GM10248 (cell line): ENCODE measurements at places on chromosomes 5 and 9.
A peak's percentile ranks its signal among the peaks of the same experiment; 100 is the strongest.

DNA sequence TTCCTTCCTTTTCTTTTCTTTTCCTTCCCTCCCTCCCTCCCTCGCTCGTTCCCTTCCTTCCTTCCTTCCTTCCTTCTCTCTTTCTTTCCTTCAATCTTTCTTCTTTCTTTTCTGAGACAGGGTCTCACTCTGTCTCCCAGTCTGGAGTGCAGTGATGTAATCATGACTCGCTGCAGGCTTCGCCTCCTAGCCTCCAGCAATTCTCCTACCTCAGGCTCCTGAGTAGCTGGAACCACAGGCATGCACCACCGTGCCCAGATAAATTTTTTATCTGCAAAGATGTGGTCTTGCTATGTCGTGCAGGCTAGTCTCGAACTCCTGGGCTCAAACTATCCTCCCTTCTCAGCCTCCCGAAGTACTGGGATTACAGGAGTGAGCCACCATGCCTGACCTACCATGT, 81.4 kb downstream of the SPATA31C2 start:
- DNase-seq: no peak

DNA sequence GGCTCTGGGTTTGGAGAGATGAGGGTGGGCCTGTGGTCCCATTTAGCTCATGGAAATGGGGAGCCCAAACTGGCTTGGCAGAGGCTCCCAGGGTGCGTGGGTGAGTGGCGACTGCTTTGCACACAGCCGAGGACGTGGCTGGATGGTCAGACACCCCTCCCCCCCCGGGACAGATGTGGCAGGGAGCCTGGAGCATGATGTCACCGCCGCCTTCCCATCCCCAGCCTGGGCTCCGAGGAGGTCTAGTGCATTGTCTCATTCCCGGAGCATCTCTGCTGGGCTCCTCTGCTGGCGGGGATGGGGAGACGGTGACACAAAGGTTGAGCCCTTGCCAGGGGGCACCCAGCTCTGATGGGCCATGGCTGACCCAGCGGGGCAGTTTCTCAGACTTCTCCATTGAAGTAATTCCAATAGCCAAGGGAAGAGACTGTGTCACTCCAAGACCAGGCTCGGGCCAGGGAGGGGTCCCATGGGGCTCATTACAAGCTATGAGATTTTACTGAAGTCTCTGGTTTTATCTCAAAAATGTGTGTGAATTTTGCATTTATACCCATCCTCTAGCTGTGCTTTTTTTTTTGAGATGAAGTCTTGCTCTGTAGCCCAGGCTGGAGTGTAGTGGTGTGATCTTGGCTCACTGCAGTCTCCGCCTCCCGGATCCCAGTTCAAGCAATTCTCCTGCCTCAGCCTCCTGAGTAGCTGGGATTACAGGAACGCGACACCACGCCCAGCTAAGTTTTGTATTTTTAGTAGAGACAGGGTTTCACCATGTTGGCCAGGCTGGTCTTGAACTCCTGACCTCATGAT, 36.1 kb downstream of the HMCN2 start:
- no peak for DNase-seq

- DNase-seq: no peak
Measured at GRCh38 chr5:37915097-37915736, 75.4 kb upstream of the GDNF start.

GRCh38 chr9:100105861-100106260, 6.8 kb downstream of the INVS start:
- no peak for DNase-seq

GRCh38 chr9:115249488-115249887, 131.5 kb upstream of the TNC start:
- DNase-seq: no peak

- no peak for DNase-seq
Measured at GRCh38 chr9:110538647-110539041, 40.9 kb downstream of the SVEP1 start.

DNA sequence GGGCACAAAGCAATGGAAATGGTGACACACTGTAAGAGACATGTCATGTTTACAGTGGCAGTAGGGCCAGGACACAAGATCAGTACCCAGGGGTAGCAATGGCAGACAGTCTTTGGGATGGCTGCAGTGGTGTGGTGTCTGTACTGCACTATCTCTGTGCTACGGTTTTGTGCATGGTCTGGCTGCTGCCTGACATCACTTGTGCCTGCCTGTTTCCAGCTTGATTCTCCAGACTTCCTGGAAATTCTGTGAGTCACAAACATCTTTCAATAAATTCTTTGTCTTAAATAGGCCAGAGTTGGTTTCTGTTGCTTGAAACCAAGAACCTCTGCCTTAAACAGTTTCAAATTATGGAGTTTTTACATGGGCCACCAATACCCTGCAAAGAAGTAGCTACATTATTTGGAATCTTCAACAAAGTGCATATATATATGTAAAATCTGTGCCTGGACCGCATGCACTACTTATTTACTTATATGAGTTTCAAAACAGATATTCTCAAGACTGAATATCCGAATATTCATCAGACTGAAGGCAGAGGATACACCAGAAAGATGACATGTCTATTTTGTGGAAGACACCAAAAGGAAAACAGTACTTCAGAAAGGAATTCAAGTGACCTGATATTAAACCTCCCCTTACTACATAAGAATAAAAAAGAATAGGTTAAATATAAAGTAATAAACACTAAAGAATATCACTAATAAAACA, 188.1 kb downstream of the RFX3 start:
- DNase-seq: no peak

DNA sequence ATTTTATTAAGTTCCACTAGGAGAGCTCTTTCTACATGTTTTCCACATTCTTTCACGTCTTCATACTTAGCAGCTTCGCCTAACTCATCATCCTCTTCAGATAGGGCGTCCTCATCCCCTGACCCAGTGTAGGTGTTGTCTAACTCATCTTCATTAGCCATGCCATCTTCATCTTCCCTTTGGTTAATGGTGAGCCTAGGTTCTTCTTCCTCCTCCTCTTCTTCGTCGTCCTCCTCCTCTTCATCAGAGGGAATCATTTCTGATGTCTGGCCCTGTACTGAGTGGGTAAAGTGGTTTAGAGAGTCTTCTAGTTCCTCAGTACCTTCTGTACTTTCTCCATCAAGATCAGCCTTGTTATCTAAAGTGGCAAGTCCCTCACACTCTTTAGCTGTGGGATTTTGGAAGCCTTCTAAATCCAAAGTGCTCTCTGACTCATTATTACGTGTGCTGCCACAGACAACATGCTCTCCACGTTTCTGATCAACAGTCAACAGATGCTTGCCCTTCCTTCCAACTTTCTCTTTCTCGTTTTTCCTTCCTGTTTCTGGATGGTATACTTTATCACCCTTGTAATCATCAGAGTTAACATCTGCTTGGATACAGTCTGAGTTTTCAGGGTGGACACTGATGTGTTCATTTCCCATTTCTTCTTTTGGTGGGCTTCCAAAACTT, 31.1 kb downstream of the TUT7 start:
- DNase-seq: no peak

DNA sequence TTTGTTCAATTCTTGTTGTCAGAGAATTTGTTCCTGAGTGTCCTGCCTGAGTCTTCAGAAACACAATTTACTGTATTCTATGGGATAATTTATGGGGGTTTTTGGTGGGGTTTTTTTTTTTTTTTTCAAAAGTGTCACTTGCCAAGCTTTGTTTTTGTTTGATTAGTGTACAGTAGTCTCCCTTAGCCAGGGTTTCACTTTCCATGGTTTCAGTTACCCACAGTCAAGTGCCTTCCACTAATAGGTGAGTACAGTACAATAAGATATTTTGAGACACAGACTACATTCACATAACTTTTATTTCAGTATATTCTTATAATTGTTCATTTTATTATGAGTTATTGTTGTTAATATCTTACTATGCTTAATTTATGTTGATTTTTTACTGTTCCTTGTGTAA, 25.0 kb upstream of the AUH start:
- DNase-seq: no peak

DNA sequence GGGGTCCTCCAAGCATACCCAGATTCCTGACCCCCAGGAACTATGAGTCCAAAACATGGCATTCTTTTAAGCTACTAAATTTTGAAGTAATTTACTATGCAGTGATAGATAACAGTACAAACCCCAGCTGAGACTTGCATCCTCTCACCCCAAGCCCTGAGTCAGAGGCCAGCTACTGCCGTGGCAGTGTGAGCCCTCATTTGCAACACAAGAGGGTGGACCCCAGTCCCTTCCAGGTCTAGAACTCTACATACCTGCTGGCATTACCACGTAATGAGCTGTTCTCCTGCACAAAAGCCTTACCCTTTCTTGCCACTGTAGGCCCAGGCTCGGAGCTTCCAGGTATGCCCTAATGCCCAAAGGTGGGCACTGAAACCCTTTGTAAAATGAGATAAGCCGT, 108.6 kb upstream of the ERCC6L2 start:
- DNase-seq: no peak

DNA sequence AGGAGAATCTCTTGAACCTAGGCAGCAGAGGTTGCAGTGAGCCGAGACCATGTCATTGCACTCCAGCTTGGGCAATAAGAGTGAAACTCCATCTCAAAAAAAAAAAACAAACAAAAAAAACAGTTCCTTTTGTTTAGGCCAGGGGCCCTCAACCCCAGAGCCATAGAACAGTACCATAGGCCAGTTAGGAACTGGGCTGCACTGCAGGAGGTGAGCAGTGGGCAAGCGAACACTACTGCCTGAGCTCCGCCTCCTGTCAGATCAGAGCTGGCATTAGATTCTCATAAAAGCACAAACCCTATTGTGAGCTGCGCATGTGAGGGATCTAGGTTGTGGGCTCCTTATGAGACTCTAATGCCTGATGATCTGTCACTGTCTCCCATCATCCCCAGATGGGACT, 49.1 kb upstream of the SUB1 start:
- no peak for DNase-seq

GRCh38 chr9:32915802-32916201, 85.6 kb downstream of the APTX start:
- DNase-seq: no peak

- no peak for DNase-seq
Measured at GRCh38 chr5:141496038-141496437, 7.2 kb downstream of the PCDHGC5 start.

DNA sequence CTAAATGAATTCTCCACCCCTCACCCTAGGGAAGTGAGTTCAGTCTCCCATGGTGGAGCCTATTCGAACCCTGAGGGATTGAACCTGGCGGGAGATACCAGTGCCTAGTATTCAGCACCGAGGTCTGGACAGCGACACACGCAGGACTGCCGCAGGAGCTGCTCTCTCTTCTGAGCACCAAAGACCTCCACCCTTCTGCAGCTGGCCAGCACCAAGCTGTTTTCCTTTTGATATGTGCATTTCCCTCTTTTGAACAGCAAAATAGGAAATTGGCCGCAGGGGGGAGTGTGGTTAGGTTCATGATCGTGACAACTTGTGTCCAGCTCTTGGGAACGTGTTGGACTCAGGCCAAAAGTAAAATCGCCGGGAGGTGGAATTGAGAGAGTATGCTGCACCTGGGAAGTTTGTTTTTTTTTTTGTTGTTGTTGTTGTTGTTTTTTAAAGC, 1.2 kb upstream of the PCSK1 start:
- peak; percentile 48 for DNase-seq

GRCh38 chr9:98450496-98450895, 195.0 kb upstream of the TBC1D2 start:
- DNase-seq: no peak

GRCh38 chr5:8897316-8897715, 648.6 kb downstream of the SEMA5A start:
- DNase-seq: no peak

GRCh38 chr5:41772785-41773442, 97.3 kb downstream of the OXCT1 start:
- no peak for DNase-seq

- DNase-seq: peak; percentile 21
Measured at GRCh38 chr5:34771076-34771475, 67.9 kb upstream of the TTC23L start.
